ENCODE measurements at places on chromosomes 4 and X.

DNA sequence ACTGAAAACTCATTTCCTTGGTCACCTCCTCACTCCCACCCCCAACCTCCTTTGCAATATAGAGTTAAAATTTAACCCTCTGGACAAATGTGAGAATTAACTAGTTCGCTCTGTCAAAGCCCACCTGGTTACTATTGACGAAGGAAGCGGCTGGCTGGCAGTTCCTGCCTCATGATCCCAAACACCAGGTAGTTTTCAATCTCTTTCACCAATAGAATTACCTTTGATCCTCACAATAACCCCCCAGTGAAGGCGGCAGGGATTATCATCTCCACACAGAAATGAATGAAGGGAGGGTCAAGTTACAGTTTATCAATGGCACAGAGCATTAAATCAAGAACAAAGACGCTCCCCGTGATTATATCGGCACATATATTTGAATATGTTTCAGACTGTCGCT lies 65.7 kb upstream of the TTC29 start:
- DNase-seq, result no peak

DNA sequence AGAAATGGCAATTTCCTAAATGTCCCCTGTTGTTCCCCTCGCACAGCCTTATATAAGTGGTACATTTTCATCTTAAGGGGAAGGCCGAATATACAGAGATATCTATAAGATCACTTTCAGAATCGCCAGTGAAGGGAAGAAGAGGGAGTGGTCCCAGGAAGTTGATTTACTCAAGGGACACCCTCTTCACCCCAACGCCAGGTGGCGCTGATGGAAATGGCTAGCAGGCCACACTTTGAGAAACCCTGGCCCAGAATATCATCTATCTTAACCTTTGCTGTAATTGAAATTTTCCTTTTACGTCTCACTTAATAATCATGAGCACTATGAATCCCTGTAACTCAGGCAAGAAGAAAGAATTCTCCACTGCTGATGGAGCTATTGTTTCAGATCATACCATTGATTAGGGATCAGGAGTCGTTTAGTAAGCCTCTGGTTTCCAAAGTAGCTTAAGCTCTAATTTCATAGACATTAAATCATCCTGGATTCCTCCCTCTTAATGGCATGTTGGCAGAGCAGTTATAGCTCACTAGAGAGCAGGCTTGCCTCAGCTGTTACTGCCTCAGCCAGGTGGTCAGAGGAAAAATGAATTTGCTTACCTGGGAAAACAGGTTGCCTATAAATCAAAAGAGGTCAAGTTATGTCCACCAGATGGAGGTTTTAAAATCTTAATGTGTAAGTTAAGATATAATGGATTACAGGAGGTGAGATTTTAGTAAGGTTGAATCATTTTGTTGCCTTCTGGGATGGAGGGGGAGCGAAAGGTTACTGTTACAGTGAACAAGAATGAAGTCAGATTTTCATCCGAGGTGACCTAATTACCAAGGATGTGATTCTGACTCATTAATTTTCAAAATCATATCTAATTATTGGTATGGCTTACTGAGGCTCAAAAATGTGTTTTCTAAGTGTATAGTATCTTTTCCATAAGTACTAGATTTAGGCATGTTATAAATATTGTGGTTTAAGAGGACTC lies 941.2 kb upstream of the TENM3 start:
- DNase-seq, result no peak

DNA sequence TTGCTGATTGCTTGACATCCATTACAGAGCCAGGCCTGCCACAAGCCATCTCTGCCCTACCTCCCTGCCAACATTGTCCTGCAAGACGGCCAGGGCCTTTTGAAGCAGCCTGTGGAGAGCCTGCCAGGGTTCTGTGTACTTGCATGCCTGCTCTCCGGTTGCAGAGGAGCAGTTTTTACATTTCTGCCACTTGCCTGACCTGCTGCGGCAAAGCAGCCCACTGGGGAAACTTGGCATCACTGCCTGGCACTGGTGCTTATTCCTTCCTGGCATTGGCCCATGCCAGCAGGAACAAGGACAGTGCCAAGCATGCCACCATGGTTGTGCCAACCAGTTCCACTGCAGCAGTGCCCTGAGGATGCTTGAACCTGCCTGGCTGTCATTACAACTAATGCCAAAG lies 167.1 kb downstream of the NHS start:
- no peak for DNase-seq

DNA sequence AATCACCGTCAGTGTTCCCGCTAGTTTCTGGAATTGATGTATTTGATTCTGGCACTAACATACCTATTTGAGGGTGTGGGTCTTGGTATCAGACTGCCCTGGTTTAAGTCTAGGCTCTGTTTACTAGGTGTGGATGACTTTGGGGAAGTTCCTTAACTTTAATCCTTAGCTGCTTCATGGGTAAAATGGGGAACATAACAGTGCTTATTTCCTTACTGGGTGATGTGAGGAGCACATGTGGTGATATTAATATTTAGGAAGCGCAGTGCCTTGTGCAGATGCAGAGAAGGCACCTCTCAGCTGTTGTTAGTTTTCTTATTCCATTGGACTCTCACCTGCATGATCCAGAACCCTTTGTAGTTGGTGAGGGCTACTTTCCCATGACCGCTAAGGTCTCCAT lies 17.1 kb downstream of the RNF4 start:
- no peak for DNase-seq

DNA sequence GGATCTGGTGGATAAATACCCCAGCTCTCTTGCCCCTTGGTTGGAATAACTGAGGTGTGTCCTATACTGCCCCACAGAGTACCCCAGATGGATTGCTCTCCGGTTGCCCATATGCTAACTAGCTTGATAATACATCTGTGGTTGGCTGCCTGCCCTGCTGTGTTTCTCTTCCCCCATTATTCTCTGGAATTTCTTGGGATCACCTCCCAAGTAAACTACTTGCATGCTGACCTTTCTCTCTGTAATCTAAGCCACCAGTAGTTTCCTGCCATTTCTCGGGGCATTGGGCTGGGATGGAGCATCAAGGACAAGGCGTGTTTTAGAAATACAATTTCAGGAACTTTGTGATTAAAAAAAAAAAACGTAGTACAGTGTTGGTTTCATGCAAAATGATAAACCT lies 25.2 kb downstream of the PPP1R2C start:
- no peak for DNase-seq

DNA sequence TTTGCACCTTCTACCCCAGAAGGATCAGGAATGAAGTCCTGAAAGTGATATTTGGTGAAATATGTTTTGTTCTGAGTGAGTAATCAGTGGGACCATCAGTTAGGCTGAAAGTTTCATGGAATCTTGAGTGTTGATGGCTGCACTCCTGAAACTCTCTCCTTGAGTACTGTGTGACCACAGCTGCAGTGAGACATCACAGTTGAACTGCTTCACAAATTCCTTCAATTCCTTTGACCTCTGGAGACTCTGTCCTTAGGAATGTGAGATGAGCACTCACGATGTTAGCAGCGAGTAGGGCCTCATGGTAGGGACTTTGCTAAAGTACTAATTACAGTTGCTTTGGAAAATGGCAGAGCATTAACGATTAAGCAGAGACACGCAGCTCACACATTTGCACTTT lies 142.9 kb upstream of the SLC4A4 start:
- no peak for DNase-seq

DNA sequence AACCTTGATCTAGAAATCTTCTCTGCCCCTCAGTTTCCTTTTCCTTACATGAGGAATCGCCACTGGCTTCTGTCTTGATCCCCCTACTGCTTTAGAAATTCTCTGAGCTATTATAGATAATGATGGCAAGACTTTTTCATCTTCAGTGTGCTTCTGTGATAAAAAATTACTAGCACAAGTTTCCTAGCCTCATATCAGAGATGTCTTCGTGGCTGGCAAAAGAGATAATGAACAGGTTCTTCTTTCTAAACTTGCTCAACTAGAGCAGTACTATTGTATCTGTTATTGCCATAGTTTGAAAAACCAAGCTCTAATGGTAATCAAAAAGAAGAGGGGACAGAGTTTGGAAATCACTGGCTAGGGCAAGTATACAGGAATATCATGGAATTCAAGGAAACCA lies 4.1 kb upstream of the PDGFC start:
- DNase-seq, result no peak

DNA sequence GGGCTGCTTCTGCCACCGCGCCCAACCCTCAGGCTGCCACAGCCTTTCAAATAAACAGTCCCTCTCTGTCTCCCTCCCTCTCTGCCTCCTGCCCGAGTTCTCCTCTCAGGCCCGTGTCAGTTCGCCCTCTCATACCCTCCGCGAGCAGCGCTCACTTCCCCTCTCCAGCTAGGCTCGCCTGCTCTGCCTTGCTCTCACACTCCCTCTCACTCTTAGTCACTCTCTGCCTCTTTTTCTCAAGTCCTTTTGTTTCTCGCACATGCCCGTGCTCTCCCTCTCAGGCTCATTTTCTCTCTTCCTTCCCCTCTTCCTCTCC lies 3.2 kb downstream of the EFNB1 start:
- no peak for DNase-seq

GRCh38 chrX:71637848-71638247 lies 19.5 kb upstream of the CXCR3 start:
- DNase-seq, result no peak

DNA sequence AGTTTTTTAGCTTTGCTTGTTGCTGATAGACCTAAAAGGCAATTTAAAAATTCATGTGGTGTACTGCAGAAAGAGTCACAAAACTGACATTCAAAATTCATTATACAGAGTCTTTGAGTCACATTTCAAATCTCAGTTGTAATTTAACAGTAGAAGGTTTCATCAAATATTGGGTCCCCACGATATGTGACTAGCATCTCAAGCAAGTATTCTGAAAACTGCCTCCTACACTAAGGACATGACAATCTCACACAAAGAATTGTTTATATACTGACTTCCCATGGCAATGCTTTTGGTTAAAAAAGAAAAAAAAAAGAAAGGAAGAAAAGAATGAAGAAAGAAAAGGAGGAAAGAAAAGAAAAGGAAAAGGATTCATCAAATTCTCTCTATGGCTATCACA lies 62.1 kb upstream of the CTSO start:
- DNase-seq, result no peak

DNA sequence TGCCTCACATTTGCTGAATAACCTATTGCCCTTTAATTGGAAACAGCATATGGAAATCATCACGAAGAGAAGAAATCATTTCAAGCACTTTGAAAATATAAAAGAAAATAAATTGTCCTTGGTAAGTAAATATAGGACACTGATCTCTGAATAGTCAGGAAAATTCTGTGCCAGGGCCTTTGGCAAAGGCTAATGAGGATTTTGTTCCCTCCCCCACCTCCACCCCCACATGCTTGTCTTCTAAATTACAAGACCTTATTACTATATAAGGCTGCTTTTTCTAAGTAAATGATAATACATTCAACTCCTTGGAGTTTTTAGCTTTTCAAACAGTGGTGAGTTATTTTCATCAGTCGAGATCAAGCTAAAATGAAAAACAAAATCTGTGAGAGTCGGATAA lies 15.8 kb downstream of the SYNPO2 start:
- no peak for DNase-seq

DNA sequence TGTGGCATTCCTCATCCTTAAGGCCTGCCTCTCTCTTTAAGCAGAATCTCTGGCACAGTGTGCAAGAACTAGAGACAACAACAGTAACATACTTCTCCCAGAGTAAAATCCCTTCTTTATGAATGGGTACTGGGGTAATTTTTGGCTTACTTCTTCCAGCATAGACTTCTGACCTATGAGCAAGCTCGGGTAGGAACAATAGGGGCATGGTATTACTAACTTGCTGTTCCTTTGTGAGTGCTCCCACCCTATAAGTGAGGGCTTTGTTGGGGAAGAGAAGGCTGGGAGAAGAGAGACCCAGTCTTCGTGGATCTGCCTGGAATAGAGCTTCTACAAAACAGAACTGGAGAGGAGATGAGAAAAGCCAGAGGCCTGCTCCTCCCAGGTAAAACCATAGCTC lies 30.2 kb downstream of the CLDN2 start:
- DNase-seq, result no peak

- no peak for DNase-seq
Measured at GRCh38 chr4:53576676-53577372, 14.5 kb downstream of the LNX1 start.

- DNase-seq, result no peak
Measured at GRCh38 chr4:2879026-2879425, 35.4 kb downstream of the ADD1 start.

DNA sequence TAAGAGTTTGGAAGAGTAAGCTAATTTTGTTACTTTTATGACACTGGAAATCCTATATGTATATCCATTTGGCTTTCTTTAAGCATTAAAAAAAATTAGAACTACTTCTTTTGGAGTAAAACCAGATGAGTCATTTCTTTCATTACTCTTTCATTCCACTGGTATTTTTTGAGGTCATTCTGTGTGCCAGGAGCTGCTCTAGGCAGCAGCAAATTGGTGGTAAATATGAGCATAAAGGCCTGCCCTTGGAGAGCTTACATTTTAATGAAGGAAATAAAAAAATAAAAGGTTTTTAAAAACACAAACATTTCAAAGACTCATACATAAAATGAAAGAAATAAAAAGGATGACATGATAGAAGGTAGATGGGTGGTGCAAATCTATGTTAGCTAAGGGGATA lies 37.4 kb downstream of the MID1 start:
- DNase-seq, result no peak

DNA sequence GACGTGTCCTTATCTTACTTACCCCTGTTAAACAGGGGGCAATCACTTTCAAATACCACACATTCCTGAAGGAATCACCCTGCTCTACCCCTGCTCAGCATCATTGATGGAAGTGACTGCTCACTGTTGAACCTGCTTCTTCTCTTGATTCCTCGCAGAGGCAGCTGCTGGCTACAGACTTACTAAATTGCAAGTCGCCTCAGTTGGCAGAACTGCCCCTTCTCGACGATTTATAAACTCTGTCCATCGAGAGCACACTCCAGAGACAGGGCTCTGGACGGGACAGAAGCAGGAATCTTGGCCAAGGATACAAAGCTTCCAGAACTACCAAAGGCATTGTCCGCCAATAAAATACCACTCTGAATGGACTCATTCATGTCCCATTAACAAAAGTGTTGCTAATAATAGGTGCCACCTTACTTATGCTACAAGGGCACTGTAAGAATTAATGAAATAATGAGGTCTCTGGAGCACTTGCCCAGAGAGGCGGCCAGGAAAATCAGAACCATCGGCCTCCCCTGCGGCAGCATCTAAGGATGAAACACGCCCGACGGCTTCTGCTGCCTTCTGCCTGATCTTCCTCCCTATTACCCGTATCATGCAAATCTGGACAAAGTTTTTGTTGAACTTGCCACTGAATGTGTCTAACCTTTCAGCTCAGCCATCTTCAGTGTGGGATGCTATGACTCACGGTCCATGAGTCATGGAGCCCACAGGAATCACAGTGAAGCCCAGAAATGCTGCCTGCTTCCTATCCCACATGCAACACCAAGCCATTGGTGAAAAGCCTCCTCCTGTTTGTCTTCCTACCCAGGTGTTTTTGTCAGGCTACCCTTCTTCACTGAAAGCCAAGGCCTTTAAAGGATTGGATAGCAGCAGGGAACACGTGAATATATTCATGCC lies 164.9 kb downstream of the MAML3 start:
- DNase-seq, result no peak

DNA sequence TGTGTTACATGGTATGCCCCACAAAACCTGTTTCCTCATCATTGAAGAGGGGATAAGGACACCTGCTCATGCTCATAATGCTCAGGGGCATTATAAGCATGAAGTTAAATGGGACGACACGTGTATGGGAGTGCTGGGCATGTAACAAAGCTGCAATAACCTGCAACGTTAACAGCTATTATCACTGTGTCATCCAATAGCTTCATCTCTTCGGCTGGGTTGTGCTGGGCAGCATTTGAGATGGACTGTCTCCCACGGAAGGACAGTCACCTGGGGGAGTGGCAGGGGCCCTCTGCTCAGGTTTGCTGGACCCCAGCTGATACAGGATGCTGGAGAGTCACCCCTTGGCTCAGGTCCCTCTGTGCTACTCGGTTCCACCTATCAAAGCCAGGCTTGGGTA lies 94.5 kb downstream of the NSUN7 start:
- no peak for DNase-seq

- DNase-seq, result no peak
Measured at GRCh38 chrX:132732236-132732635, 226.2 kb downstream of the HS6ST2 start.
